ENCODE measurements at places on chromosomes 6 and 20.

GRCh38 chr20:38601216-38602184 is at the start of gene ARHGAP40:
Gene ARHGAP40 (plus strand): TSS chr20:38601809.
- DNase-seq = no peak

GRCh38 chr20:4267242-4267641 is 251.9 kb upstream of the RNF24 start:
- DNase-seq = no peak

DNA sequence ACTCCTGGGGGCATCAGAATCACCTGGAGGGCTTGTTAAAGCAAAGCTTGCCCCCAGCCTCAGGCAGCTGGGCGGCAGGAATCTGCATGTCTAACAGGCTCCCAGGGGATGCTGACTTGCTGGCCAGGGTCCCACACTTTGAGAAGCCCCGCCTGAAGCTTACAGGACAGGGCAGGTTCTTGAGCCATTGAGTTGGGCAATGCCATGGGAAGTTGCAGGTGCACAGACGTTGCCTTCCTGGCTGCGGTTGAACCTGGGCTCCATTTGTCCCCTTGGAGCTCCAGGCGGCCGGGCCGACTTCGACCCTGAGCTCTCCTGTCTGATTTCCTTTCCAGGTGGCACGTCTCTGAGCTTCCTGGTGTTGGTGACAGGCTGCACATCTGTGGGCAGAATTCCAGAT is 46.8 kb downstream of the SYNJ2 start:
- no peak for DNase-seq

GRCh38 chr20:17446171-17446570 is 85.0 kb downstream of the BFSP1 start:
- DNase-seq = no peak

- no peak for DNase-seq
Observed at GRCh38 chr6:41824571-41825569, 37.4 kb downstream of the TOMM6 start.

GRCh38 chr6:66638099-66638498 is 931.1 kb upstream of the EYS start:
- no peak for DNase-seq

GRCh38 chr20:9136114-9136513 is 67.2 kb downstream of the PLCB4 start:
- DNase-seq = no peak

- no peak for DNase-seq
Observed at GRCh38 chr6:834866-835265, 141.9 kb upstream of the EXOC2 start.

- no peak for DNase-seq
Observed at GRCh38 chr20:45611054-45611453, 18.5 kb upstream of the WFDC10A start.

DNA sequence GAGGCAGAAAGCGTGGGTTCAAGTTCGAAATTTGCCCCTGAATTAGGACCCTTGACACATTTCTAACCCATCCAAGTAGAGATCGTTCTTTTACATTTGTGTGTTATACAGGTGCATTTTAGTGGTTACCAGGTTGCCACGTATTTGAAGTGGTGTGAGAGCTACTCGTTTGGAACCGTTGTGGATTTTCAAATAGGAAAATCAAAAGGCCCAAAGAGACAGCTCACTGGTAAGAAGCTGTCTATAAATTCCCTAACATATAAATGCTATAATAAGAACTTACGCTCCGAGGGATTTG is 1.6 kb upstream of the REV3L start:
- no peak for DNase-seq

- DNase-seq = no peak
Observed at GRCh38 chr20:20333866-20334265, 34.0 kb upstream of the INSM1 start.

DNA sequence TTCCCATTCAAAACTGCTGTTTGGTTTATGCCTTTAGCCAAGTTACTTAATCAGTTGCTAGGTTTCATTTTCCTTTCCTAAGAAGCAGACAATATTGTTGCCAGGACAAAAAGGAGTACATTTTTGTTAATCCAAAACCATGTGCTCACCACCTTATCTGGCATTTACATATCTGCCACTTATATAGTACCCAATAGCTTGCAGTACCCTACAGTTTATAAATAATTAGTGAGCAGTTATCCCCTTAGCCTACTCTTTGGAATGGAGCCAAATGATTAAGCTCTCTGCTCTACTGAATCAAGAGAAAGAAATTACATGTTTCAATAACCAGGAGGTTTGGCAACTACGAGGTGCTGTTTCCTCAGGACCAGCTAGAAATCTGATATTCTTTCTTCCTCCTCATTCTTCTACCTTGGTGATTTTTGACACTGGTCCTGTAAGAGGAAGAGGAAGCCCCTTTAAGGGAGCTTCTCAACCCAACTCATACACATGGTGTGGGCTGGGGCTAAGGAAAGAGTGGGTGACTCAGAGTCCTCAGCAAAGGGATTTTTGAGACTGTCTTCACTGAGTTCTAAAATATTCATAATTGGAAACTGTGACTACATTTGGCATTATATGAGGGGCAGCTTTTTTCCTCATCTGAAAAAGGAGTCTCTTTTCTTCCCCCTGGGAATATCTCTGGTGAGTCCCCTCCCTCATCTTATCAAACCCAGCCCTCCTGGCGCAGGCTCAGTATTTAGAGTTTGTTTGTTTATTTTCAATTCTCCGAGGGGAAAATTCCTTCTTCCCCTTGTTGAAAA is 1.5 kb downstream of the ZNFX1 start:
- no peak for DNase-seq

GRCh38 chr20:47315339-47316056 is 41.0 kb downstream of the ZMYND8 start:
- no peak for DNase-seq

DNA sequence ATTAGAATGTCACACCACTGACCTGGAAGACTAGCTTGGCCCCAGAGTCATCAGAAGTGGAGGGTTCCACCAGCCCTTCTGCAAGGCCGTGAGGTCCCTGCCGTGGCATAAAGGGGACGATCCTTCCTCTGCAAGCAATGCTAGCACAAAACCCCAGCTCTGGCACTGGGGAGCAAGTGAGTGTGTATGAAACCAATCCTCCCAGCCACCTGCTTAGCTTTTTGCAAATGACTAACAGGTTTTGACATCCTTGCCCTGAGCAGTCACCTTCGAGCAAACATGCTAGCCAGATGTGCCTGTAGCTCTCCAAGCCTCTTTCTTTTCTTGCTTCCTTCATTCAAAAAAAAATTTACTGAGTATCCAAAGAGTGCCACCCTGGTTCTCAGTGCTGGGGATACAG is 8.6 kb downstream of the SULF2 start:
- no peak for DNase-seq

DNA sequence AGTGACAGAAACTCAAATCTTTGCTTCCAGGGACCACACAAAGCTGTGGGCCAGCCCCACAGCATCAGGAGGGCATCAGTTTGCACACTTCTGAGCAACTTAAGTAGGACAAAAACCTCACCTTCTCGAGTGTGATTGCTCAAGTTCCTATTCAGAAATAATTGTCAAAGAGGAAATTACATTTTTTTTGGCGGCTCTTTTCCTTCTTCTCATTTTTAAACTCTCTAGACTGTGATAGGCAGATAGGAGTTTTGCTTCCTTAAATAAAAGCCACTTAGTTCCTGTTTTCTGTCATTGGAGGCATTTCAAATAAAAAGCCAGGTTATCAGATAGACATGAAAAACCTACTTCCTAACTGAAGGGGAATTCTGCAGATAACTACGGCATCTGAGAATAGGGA is 11.2 kb upstream of the TAGAP start:
- no peak for DNase-seq

- no peak for DNase-seq
Observed at GRCh38 chr6:5214570-5215052, 46.1 kb downstream of the LYRM4 start.

- DNase-seq = no peak
Observed at GRCh38 chr6:113205553-113205952, 651.6 kb upstream of the MARCKS start.

DNA sequence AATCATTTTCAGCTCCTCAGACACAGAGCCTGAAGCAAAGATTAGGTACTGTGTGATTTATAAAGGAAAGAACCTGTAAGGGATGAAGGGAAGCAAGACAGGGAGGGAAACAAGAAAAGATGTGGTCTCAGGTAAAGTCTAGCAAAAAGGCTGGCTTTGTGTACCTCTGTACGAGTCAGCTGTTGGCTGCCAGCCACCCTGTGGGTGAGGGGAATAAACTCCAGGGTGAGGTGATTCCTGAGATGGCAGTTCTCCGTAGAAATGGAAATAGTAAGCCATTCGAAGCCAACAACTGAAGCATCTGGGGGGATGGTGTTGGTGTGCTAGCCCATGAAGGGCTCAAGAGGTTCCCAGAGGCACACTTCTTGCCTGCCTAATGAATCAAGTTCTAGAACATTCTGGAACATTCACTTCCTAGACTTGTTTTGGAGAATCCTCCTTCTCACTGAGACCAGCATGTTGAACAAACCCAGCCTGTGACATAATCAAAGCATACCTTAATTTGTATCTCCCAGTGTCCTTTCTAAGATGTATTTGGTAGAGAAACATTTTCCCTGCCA is 10.6 kb upstream of the TTPAL start:
- DNase-seq = no peak

GRCh38 chr6:47478233-47479139 is 897 bp downstream of the CD2AP start:
- DNase-seq = no peak

- DNase-seq = no peak
Observed at GRCh38 chr6:127435626-127436220, 23.5 kb downstream of the KIAA0408 start.

DNA sequence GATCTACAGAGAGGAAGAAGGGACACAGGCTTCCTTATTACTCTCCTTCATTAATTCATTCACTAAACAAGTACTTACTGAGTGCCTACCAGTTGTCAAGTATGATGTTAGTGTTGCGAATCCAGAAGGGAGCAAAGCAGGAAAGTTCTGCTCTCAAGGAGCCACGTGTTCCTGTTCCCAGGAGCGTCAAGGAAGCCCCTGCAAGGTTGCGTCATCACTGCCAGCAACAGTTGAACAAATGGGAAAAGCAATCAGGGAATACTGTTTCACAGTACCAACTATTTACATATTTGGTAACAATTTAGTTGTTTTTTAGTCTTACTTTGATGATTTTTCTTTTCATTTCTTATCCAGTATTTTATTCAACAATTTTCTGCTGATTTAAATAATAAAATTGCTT is 310.0 kb downstream of the FOXA2 start:
- DNase-seq = no peak

DNA sequence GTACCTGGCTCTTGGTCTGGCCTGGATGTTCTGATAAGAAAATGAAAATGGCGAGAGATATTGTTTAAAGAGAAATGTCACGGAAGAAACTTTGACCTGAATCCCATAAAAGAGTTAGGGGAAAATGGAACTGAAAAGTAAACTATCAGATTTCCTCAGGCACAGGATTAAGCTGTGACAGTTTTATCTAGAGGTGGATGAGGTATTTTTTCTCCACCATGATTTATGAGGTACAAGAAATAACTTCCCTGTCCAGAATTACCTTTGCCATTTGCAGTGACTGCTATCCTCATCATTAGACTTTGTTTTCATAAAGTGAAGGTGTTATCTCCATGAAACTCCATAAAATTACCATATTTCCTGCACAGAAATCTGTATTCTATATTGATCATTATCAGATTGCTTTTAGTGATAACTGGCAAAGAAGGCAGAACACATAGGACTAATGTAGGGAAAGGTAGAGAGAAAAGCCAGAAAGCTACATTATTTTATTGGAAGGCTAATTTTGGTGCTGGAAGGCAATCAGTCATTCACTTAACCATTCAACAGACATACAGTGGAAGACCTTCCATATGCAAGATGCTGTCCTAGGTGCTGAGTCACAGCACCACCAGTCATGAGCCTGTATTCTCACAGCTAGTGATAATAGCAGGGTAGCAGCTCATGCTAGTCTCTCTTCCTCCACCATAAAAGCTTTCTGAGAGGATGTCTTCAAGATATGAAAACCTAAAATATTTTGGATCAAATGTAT is 427.3 kb upstream of the CITED2 start:
- DNase-seq = no peak

DNA sequence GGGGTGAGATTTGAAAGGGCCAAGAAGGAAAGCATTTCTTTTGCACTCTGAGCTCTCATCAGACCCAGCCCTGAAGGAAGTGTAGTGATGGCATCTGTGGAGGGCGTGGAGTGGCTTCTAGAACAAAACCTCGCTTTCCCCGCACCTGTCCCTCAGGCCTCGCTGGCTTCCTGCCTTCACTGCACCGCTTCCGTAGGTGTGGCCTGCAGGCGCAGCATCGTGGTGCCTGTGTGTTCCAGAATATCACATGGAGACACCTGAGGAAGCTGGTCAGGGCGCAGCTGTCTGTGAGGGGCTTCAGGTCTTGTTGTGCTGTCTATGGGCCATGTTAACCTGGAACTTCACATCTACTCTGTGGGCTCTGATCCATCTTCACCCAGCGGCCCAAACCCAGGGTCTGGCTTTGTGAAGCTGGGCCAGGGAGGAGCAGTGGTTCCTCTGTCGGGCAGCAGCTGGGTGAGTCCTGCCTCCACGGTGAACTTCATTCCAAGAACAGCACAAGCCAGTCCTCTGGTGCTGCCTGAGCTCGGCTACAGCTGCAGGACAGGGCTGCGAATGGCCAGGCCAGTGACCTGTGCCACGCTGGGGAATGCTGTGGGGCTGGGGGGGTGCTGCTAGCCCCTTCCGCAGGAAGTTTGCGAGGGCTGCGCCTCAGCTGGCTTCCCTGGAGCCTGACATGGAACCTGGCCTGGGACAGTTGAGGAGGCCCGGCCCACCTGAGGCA is 40.9 kb downstream of the DSTN start:
- peak; percentile 44 for DNase-seq

GRCh38 chr20:9353180-9353915 is 161.0 kb upstream of the LAMP5 start:
- no peak for DNase-seq

- DNase-seq = no peak
Observed at GRCh38 chr6:131029626-131030297, 33.3 kb downstream of the EPB41L2 start.

GRCh38 chr20:60680554-60680953 is 571.5 kb upstream of the CDH4 start:
- no peak for DNase-seq

- DNase-seq = no peak
Observed at GRCh38 chr6:105196076-105196475, 16.3 kb upstream of the POPDC3 start.

GRCh38 chr6:90184334-90185298 is 112.0 kb downstream of the BACH2 start:
- DNase-seq = no peak

GRCh38 chr20:42125426-42125825 is 507.2 kb upstream of the CHD6 start:
- DNase-seq = no peak

DNA sequence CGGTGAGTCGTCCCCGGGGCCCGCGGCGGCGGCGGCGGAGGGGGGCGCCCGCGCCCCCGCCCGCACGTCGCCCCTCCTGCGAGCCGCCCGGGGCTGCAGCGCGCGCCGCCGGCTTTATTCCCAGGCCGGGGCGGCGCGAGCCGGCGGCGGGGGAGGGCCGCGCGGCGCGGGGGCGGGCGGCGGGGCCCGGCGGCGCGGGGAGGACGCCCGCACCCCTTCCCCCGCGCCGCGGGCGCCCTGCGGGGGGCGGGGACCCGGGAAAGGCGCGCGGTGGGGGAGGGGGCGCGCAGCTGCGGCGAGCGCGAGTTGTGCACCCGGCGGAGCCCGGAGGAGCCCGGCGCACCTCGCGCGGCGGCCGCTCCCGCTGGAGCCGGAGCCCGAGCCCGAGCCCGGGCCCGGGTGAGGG is 646 bp downstream of the HMGA1 start:
- DNase-seq = no peak

GRCh38 chr6:30684386-30685156 is 1.9 kb downstream of the PPP1R18 start:
- peak; percentile 14 for DNase-seq

- no peak for DNase-seq
Observed at GRCh38 chr20:48619126-48620101, 208.4 kb downstream of the PREX1 start.

Data from activated CD4-positive, CD25-positive, alpha-beta regulatory T cell (primary cell).